Activated CD8-positive, alpha-beta T cell treated with anti-CD3 and anti-CD28 coated beads for 36 hours (primary cell): ENCODE measurements at places on chromosomes 3 and 15.
A peak's percentile ranks its signal among the peaks of the same experiment; 100 is the strongest.

GRCh38 chr3:143314251-143315093, 194.9 kb downstream of the CHST2 start:
- no peak for DNase-seq

DNA sequence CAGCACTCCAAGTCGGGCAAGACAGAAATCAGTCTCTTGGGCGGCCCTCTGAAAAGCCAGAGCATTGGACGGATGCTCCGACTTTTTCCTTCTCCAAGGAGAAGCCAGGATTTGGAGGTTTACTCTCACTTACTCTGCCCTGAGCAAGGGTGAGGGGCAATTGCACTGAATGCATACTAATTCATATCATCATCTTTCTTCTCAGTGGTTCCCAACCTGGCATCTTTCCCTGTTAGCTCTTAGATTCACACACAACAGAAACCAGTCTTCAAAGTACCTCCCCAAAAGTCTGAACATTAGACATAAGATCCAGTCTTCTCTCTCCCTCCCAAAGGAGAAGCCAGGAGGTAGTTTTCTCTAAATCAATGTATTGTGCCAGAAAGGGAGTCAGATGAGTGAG, 219.2 kb downstream of the GREM1 start:
- DNase-seq: no peak

- DNase-seq: peak; percentile 39
These were observed 11.6 kb upstream of the ZXDC start for GRCh38 chr3:126487151-126487771.

- no peak for DNase-seq
These were observed 162.3 kb upstream of the TPM1 start for GRCh38 chr15:62880278-62880677.

DNA sequence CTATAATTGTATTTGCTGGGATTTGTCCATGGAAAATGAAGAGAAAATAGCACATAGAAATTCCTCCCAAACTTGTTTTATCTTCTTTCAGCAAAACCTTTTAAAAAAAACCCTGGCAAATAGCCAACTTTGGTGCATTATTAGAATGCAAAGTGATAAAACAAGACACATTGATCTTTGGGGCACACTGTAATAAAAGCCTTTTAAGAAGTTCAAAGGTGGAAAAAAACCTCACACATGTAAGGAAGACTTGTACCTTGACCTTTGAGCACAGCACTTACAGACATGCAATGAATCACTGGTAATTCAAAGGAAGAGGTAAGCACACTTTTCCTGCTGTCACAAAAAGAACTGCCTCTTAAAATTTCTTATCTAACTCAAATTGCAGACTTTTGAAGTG, 8.0 kb upstream of the MORC1 start:
- no peak for DNase-seq

DNA sequence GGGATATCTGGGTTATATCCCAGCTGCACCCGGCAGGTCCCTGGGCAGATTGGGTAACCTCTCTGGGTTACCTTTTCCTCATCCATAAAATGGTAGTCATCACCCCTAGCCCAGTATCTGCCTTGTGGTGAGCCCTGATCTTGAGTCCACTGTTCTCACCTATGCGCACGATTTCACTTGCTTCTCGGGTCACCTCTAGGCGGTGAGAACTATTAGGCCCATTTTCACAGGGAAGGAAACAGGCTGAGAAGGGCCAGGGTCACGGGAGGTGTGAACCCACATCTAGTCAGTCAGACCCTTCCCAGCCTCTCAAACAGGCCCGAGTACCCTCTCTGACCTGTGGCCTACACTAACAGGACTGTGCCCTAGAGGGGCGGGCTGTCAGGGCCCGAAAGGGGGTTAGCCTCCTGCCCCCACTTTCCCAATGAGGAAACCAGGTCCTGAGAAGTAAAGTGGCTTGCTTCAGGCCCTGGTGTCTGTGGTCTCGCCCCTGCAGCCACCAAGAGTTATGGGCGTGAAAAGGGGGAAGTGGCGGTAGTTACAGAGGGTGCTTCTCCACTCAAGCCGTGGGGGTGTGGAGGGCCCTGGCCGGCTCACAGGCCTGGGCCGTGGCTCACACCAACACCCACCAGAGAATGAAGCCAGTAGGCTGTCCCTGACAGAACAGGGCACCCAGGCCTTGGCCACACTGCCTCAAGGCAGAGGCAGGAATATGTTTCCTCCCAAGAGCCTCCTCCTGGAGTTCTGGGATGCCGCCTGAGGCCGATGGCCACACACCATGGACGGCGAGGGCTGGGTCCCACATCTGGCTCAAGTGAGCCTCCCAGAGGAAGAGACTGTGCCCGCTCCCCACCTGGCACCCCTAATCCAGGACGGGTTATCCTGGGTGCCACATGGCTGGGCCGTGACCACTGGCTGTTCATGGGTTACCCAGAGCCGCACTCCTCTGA, 19.5 kb downstream of the PSTPIP1 start:
- DNase-seq: peak; percentile 60

GRCh38 chr3:16286161-16286560, 21.1 kb downstream of the OXNAD1 start:
- DNase-seq: peak; percentile 83

DNA sequence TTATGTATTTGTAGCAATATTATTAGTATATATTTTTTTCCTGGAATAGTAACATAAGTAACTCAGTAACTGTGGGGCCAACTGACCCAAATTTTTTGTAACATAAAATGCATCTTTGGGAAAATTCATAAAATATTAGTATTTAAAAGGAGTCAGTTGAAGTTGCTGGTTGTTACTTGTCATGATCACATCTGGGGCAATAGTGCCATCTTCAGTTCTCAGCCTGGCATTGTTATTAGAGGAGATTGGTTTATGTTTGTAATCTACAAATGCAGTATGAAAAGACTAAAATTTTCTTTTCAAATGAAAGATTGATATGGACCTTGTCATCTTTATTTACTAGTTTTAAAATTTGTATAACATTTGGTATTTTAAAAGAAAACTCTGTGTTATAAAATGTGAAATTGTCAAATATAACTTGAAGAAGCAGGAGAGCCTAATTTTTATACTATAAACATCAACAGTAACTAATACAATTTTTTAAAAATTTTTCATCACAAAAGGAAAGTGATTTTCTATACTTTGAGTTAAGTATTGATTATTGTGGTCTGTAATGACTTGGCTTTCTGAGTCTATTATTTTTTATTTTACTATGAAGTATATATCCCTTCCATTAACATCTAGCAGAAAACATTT, 38.8 kb upstream of the MLF1 start:
- peak; percentile 6 for DNase-seq

GRCh38 chr3:59386165-59386564, 336.3 kb upstream of the CFAP20DC start:
- peak; percentile 6 for DNase-seq

DNA sequence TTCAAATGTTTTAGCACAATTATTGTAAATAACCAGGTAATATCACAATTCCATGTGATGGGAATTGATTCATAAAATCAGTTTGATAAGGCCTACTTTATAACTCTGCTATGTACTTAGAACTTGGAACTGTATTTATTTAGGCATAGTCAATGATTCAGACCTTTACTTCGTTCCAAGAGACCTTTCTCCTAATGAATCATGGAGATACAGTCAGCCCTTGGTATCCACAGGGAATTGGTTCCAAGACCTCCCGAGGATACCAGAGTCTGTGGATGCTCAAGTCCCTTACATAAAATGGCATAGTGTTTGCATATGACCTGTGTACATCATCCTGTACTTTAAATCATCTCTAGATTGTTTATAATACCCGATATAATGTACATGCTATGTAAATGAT, 60.8 kb upstream of the UMPS start:
- no peak for DNase-seq

DNA sequence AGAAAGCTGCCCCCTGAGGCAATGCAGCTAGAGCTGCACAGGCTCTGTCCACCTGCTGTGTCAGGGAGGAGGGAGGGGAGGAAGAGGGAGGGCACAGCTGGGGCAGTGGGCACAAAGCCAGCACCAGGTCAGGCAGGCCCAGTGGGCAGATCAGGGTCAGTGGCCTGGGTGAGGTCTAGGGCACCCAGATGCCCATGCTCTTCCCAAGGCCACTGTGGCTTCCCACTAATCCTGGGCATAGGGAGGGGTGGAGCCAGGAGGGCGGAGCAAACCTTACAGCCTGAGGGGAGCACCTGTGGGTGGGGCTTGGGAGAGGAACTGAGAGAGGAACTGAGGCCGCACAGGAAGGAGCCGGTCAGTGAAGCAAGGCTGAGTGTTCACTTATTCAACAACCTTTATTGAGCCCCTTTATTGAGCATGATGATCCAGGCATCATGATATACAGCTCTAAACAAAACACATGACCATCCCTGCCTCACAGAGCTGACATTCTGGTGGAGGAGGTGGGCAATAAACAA, 55.0 kb downstream of the RHCG start:
- no peak for DNase-seq

- DNase-seq: no peak
These were observed 56.0 kb upstream of the LCTL start for GRCh38 chr15:66621491-66622467.

- DNase-seq: no peak
These were observed 747.8 kb upstream of the GOLIM4 start for GRCh38 chr3:168843481-168843880.

DNA sequence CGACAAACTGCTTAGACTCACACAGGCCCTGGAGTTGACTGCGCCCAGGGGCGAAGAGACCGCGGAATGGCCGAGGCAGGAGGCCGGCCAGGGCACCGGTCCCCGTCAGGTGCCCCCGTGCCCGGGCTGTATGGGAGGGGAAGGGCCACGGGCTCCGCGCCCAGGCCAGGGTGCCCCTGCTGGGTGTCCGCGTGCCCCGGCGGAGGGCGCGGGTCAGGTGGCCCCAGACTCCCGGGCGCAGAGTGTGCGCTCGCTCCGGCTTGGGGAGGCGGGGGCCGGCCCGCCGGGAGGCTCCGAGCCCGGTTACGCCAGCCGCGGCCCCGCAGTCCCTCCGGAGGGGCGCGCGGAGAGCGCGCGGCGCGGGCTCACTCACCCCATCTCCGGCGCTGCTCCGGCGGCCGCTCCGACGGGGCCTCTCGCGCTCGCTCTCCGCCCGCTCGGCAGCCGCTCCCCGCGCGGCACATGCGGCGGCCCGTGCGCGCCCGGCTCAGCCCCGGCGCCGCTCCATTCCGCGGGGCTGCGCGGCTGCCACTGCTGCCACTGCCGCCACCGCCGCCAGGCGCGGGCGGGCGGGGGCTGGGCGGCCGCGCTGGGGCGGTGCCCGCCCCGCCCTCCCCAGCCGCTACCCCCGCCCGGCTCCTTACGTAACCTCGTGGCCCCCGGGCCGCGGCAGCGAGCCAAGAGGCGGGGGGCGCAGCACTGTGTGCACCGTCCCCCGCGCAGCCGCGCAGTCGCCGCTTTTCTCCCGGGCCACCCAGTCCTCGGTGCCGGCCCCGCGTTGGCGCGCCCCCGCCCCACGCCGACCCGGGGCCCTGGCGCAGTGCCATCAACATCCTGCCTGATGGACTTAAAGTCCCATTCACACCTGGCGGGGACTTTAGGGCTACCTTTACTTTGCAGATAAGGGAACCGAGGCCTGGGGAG, at the start of gene HOMER2:
HOMER2 (minus strand) TSS at position 563 of the 924 bp plus-strand sequence; CDS start at position 378, 185 bp downstream.
- DNase-seq: peak; percentile 20

GRCh38 chr15:64809649-64810496, 15.6 kb downstream of the PIF1 start:
- peak; percentile 84 for DNase-seq

DNA sequence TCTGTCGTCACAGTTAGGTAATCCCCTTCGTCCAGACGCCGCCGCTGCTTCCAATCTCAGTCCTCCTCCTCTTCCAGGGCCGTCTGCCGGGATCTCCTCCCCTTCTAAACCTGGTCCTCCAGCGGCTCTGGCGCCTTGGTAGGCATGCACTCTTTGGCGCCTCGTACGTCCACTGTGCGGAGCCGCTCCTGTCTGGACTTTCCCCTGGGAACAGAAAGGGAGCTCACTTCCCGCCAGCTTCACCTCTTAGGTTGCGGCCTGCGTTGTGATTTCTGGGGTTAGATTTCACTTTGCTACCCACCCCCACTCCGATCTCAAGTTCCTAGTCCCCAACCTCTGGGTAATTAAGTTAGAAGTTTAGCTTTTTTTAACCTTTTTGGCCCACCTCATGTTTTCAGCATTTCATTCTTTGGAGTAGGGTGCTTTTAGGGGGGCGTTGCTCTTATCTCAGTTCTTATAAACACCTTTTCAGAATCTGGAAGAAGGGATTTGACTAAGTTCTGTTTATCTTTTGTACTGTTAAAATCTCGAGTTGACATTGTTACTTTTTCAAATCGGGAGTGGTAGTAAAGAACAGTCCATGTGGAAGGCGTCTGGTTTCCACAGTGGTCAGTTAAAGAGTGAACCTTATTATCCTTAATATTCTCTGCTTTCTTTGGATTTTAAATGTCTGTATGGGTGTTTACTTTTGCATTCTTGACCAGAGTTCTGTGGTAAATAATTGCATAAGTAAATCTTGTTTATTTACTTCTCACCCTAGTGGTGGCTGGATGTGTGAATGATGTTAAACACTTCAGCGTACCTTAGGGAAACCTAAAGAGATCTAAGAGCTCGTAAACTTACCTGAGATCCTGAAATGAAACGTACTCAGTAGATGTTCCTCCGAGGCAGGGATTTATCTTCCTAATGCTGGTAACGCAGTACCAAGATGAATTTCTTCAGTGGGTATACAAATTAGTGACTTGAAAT, 611 bp downstream of the CTDSPL2 start:
- DNase-seq: no peak
